CD4-positive, alpha-beta memory T cell (primary cell): ENCODE measurements at places on chromosomes 4 and X. TPM values are rescaled to one million over a fixed set of nuclear protein-coding genes. Genes with fewer than 3 reads are reported as not detected.

- no peaks in the 10 kb centered on the region for H3K4me1 ChIP-seq
- no peak overlapping the region for H3K27ac ChIP-seq
- H3K27me3 ChIP-seq = no peaks in the 10 kb centered on the region
- no peak overlapping the region for H3K4me3 ChIP-seq
Measured at GRCh38 chr4:73730292-73730691, 10.1 kb upstream of the CXCL8 start.

- no peaks in the 10 kb centered on the region for H3K36me3 ChIP-seq
- H3K4me1 ChIP-seq = no peaks in the 10 kb centered on the region
- H3K27ac ChIP-seq = no peak overlapping the region
- no peak overlapping the region for H3K4me3 ChIP-seq
- H3K27me3 ChIP-seq = no peaks in the 10 kb centered on the region
- no peak for DNase-seq
Measured at GRCh38 chrX:53004038-53004437, 44.6 kb upstream of the GPR173 start.

DNA sequence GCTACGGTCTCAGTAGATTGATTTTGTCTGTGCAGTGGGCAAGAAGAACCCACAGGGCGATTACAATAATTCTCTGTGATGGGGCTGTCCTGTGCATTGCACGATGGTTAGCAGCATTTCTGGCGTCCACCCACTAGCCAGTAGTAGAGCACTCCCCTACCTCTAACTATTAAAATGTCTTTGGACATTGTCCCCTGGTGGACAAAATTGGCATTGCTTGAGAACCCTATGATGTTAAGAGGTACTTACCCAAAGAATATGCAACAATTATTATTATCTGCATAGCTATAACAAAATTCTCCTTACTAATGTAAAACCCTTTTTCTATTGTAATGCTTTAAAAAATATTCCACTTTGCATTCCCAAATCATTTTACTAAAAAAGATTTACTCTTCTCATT, 109.5 kb upstream of the VCX3A start:
- H3K27me3 ChIP-seq = no peaks in the 10 kb centered on the region
- H3K27ac ChIP-seq = no peak overlapping the region
- no peak for DNase-seq
- H3K36me3 ChIP-seq = no peaks in the 10 kb centered on the region
- H3K4me1 ChIP-seq = no peaks in the 10 kb centered on the region

DNA sequence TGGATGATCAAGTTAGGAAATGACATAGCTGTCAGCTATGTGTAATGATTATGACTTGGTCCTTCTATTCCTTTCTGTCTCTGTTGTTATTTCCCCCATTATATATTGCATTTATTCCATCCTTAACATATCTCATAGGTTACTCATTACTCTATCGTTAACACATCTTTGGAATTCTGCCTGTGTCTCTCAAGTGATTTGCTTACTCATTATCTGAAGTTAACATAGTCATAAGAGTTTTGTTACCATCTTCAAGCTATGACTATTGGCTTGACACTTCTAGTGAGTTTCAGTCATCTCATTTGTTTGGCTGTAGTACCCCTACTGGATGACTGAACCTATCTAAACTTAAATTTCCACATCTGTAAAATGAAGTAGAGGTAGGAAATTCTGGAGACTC, 286.1 kb upstream of the PPP1R2C start:
- no peaks in the 10 kb centered on the region for H3K36me3 ChIP-seq
- DNase-seq = no peak
- H3K27me3 ChIP-seq = no peaks in the 10 kb centered on the region
- no peak overlapping the region for H3K4me3 ChIP-seq
- no peak overlapping the region for H3K27ac ChIP-seq

GRCh38 chrX:20988118-20988517, 386.1 kb upstream of the CNKSR2 start:
- H3K4me1 ChIP-seq = no peaks in the 10 kb centered on the region
- no peak for DNase-seq
- no peak overlapping the region for H3K4me3 ChIP-seq
- no peak overlapping the region for H3K27ac ChIP-seq

DNA sequence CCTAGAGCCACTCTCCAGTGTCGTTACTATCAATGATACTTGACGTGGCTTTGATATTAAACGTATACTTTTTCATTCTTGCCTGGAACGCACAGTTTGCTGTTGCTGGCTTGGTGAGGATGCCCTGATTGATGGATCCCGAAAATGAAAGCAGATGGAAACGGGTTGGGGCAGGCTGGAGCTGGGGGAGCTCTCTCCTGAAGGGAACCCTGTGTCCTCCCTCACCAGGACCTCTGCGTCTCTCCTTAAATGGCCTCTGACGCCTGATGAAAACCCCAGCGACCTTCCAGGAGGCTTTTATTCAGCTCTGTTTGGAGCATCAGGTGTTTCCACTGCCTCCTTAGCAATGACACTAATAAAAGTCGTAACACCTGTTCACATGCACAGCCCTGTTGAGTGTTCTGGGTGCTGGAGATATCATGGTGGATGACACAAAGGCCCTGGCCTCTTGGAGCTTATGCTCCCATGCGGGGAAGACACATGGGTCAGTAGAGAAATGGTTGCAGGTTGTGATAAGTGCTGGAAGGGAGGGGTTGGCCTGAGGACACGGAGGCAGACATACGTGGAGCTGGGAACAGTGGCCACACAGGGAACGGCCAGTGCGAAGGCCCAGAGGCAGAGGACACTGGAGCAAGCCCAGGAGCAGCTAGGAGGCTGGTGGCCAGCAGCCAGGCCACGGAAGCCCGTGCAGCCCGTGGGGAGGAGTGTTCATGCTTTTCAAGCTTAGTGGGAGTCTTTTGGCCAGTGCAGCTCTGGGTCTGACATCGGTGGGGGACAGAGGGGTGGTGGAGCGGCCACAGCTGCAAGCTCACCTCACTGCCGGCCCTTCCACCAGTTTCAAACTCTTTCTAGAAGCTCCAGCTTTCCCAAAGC, 7.5 kb downstream of the MSANTD1 start:
- H3K27me3 ChIP-seq = no peaks in the 10 kb centered on the region
- no peak for DNase-seq
- H3K36me3 ChIP-seq = no peaks in the 10 kb centered on the region
- no peak overlapping the region for H3K4me3 ChIP-seq

DNA sequence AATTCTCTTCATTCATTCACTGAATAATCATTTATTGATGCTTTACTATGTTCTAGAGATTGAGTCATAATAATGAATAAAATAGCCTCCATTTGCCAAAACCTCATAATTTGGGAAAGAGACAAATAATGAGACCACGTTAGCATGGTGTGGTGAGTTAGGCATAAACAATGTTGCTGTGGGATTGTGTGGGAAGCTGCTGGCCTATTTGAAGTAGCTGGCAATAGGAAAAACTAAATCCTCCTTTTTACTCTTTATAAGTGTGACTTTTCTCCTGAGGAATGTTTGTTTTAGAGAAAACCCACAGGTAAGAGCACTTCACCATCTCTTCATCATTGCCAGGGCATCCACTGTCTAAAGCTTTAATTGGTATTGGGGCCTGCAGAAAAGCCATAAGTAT, 95.3 kb downstream of the AREG start:
- no peak for DNase-seq
- H3K27ac ChIP-seq = no peak overlapping the region

DNA sequence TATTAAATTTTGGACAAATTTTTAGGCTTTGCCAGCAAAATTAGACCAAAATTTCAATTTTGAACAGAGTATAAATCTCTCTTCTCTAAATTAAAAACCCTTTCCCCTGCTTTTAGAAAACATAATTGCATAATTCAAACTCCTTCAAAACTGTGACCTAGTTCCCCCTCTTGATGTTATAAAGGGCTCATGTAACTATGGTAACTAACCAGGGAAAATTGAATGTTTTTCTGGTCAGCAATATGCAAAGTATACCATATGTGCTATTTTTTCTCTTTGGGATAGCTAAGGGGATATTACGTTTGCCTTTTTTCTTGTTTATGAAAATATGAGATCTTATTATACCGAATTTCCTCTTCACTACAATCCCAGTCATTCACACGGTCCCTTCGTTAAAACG, 5.1 kb upstream of the ING2 start:
- H3K4me3 ChIP-seq = no peak overlapping the region
- no peaks in the 10 kb centered on the region for H3K36me3 ChIP-seq
- H3K27me3 ChIP-seq = no peaks in the 10 kb centered on the region

DNA sequence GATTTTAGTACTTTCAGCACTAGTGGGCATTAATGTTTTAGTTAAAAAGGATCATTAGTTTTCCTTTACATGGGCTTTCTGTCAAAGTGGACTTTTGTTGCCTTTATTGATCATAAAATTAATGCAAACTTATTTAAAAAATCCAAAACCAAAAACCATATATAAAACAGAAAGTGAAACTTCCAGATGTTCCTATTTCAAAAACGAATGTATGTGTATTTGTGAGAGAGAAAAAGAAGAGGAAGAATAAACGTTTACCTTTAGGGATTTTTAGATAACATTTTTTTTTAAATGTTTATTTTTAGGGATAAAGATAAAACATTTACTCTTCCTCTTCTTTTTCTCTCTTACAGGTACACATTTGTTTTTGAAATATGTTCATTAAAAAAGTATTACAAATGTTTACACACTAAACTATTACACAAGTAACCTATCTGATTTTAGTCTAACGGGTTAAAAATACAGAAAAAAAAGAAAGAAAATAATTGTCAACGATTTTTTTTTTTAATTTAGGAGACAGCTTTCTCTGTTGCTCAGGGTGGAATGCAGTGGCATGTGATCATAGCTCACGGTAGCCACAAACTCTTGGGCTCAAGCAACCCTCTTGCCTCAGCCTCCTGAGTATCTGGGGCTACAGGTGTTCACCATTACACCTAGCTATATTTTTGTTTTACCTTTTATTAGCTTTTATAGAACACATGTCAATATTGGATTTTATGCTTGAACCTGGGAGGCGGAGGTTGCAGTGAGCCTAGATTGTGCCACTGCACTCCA, 16.8 kb upstream of the COX18 start:
- peak overlapping the region; percentile 46 for H3K27ac ChIP-seq
- H3K4me3 ChIP-seq = no peak overlapping the region
- H3K27me3 ChIP-seq = no peaks in the 10 kb centered on the region
- H3K36me3 ChIP-seq = peaks cover 10% of the 10 kb centered on the region
- DNase-seq = peak; percentile 19

DNA sequence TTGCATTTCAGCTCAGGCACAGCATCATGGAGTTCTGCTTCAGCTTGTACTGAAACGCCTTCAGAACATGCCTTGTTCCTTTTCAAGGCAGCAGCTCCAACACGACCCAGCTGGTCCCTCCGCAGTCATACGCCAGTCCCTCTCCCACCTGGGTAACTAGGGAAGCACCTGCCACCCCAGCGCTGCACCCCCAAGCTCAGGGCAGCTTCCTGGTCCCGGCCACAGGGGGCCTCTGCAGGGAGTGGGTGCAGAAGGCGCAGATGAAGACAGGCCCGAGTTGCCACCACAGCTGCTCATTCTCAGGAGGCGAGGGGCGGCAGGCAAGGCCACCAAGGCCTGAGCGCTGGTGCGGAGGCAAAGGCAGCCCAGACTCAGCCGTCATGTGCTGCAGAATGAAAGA, 21.8 kb downstream of the WDR1 start:
- H3K4me3 ChIP-seq = no peak overlapping the region
- peak overlapping the region; percentile 59 for H3K27ac ChIP-seq
- H3K4me1 ChIP-seq = peaks cover 92% of the 10 kb centered on the region
- peaks cover 79% of the 10 kb centered on the region for H3K36me3 ChIP-seq

GRCh38 chr4:165437691-165438090, 58.9 kb downstream of the CPE start:
- DNase-seq = no peak
- H3K4me1 ChIP-seq = no peaks in the 10 kb centered on the region
- no peaks in the 10 kb centered on the region for H3K27me3 ChIP-seq

- no peak overlapping the region for H3K4me3 ChIP-seq
- no peaks in the 10 kb centered on the region for H3K4me1 ChIP-seq
- no peak overlapping the region for H3K27ac ChIP-seq
- no peak for DNase-seq
Measured at GRCh38 chr4:12488672-12489071, 995.5 kb downstream of the RAB28 start.

DNA sequence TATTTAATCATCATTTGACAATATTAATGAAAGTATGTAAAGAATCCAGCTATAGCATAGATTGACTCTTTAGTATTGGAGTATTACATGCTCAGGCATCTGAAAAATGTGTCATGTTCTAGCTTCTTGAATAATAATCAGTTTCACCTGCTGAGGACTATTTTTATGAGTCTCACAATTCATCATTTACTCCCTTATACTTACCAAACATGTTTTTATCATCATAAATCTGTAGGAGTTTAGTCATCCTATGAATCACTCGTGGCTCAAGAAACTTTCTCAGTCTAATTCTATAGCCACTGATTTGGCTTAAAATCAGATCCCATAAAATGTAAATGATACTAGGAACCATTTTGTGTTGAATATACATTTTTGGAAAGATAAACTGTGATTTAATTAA, 1616.1 kb downstream of the C4orf33 start:
- no peaks in the 10 kb centered on the region for H3K4me1 ChIP-seq
- no peaks in the 10 kb centered on the region for H3K27me3 ChIP-seq
- no peak overlapping the region for H3K4me3 ChIP-seq
- no peaks in the 10 kb centered on the region for H3K36me3 ChIP-seq
- no peak overlapping the region for H3K27ac ChIP-seq
- no peak for DNase-seq

DNA sequence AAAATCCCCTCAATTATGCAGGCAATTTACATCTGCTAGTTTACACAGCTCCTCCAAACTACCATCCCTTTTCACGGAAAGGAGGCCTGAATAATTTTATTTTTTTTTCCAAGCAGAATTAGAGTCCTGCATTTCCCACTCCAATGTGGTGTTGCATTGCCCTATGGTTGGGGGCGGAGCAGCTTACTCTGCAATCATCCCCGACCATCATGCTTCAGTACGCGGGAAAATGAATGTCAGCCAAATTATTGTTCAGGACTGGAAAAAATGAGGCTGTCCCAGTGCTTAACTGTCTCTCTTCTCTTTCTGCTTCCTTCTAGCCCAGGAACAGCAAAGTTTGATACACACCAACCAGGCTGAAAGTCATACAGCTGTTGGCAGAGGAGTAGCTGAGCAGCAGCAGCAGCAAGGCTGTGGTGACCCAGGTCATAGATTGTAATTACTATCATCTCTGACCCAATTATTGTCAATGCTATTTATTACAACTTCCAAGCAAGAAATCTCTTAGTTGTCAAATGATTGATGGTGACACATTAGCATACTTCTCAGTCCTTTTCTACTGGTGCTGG, 28.3 kb downstream of the MMRN1 start:
- H3K4me3 ChIP-seq = no peak overlapping the region
- no peaks in the 10 kb centered on the region for H3K27me3 ChIP-seq
- no peaks in the 10 kb centered on the region for H3K36me3 ChIP-seq
- no peak overlapping the region for H3K27ac ChIP-seq
- no peak for DNase-seq
- no peaks in the 10 kb centered on the region for H3K4me1 ChIP-seq

- no peaks in the 10 kb centered on the region for H3K27me3 ChIP-seq
- H3K27ac ChIP-seq = peak overlapping the region; percentile 21
- H3K4me3 ChIP-seq = no peak overlapping the region
- peaks cover 72% of the 10 kb centered on the region for H3K4me1 ChIP-seq
- DNase-seq = no peak
Measured at GRCh38 chrX:154349359-154349935, 25.0 kb downstream of the FLNA start.

GRCh38 chr4:183838987-183839712, 66.0 kb upstream of the STOX2 start:
- no peaks in the 10 kb centered on the region for H3K36me3 ChIP-seq
- DNase-seq = no peak
- no peak overlapping the region for H3K4me3 ChIP-seq
- no peaks in the 10 kb centered on the region for H3K27me3 ChIP-seq

The FGF5 gene
- not detected for polyA plus RNA-seq

The ADGRG4 gene
- polyA plus RNA-seq = not detected

The USP51 gene
- polyA plus RNA-seq = 0.11 TPM

The TMSB15C gene
- polyA plus RNA-seq = 0.48 TPM

The ATOH1 gene
- not detected for polyA plus RNA-seq

The HPF1 gene
- 41.9 TPM for polyA plus RNA-seq

The NHSL2 gene
- polyA plus RNA-seq = 12.7 TPM

The FGA gene
- not detected for polyA plus RNA-seq

The GUCY1B1 gene
- polyA plus RNA-seq = not detected

The DCAF4L1 gene
- not detected for polyA plus RNA-seq

The ARSD gene
- polyA plus RNA-seq = 0.97 TPM
